ENCODE measurements at places on chromosomes 12 and 14. TPM values are rescaled to one million over a fixed set of nuclear protein-coding genes. Genes with fewer than 3 reads are reported as not detected.

DNA sequence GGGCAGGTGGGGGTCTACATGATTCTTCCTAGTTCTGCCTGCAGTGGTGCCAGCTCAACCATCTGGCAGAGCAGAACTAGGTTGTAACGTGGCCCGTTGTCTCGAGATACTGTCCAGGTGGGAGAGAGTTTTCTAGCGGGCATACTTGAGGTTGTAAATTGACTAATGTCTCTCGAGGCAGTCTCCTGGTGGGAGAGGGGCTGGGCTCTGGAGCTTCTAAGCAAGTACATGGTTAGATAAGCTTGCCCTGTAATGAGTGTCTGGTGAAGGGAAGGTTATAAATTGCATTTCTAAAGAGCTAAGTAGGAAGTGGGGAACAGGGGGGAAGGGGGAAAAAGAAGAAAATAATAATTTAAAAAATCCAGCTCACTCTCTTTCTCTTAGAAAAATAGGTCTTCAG, 18.1 kb downstream of the BDKRB1 start:
- DNase-seq = no peak

DNA sequence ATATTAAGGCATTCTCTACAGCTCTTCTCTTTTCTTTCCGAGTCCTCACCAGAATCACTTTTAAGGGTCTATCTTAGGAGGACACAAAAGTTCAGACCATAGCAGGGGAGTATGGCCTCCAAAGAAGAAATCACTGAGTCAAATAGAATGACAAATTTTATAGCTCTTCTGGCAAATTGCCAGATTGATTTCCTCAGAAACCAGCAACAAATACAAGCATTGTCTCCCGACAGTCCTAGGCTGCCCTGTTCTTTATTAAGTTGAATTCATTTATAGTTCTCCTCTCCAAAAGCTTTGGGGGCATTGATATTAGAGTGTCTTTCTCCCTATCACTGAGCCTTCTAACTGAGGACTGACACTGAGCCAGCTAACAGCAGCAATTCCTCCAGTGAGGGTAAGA, 156.4 kb upstream of the FRMD6 start:
- DNase-seq = no peak

Gene ANO2
- 6.0 TPM for total RNA-seq

DNA sequence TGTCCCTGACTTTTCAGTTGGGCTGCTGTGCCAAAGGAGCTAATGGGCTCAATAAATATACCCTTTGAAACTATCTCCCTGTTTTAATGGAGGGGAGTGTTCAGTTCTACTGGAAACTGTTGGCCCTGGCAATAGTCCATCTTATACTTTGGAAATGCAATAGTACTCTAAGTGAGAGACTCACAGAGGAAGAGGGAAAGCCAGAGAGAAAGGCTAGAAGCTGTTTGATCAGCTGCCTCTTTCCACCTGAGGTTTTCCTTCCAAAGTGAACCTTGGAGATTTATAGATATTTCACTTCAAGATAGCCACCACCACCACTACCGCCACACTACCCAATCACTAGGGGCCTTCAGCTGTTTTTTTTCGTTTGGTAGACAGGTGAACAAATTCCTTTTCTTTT, 93.6 kb upstream of the CCDC91 start:
- DNase-seq = no peak

- DNase-seq = no peak
Measured at GRCh38 chr14:84937449-84937848, 592.5 kb upstream of the FLRT2 start.

- no peak for DNase-seq
Measured at GRCh38 chr12:42758806-42759205, 169.3 kb upstream of the PRICKLE1 start.

GRCh38 chr14:79856381-79856780, 354.9 kb downstream of the DIO2 start:
- DNase-seq = no peak

GRCh38 chr12:11756523-11756922, 107.0 kb downstream of the ETV6 start:
- no peak for DNase-seq

- no peak for DNase-seq
Measured at GRCh38 chr14:104395276-104395675, 184.3 kb upstream of the C14orf180 start.

DNA sequence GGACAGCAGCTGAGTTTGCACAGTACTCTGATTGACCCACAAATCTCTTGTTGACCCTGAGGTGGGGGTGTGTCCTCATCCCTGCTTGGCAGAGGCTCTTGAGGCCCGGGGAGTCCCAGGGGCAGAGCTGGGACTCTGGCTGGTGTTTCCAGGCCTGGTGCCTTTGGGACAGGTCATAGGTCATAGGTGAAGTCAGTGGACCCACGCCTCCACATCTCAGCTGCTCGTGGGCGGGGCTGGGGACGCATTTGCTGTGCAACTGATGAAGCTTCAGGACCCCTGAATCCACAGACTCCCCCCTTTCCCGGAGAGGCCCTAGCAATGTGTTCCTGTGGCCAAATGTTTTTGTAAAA, 408 bp upstream of the CACNA2D4 start:
- DNase-seq = no peak

Gene TSHR
- 0.41 TPM for total RNA-seq

GRCh38 chr12:132056951-132057350, 87.2 kb downstream of the DDX51 start:
- DNase-seq = no peak

DNA sequence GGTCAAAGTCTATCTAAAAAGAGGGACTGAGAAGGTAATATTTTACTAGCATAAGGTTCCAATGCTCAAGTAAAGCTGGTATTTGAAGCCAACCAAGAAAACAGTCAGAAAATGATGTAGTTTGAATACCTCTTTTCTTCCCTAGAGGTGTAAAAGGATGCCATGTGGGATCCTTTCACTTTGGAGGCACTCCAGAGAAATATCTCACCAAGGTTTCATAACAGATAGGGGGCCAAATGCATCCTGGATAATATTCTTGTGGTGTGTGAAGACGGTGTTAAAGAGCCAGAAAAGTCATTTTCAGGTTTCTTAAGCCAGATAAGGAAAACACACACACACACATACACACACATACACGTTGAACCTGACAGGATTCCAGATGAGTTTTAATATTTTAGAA, 136.1 kb upstream of the PRKD1 start:
- DNase-seq = no peak

- peak; percentile 53 for DNase-seq
Measured at GRCh38 chr14:96090441-96091148, 51.4 kb downstream of the C14orf132 start.

- no peak for DNase-seq
Measured at GRCh38 chr14:104121142-104121541, 17.2 kb upstream of the KIF26A start.

Gene RASAL1
- total RNA-seq = not detected

- DNase-seq = peak; percentile 91
Measured at GRCh38 chr12:132904718-132905328, 17.4 kb upstream of the CHFR start.

- DNase-seq = no peak
Measured at GRCh38 chr12:80293759-80294158, 150.3 kb upstream of the PTPRQ start.

Gene NANOG
- total RNA-seq = 0.23 TPM

Gene TMTC3
- total RNA-seq = 21.2 TPM

Gene TMX1
- 25.4 TPM for total RNA-seq

Gene CARMIL3
- 0.15 TPM for total RNA-seq

GRCh38 chr14:30312214-30312613, 246.7 kb upstream of the G2E3 start:
- no peak for DNase-seq

DNA sequence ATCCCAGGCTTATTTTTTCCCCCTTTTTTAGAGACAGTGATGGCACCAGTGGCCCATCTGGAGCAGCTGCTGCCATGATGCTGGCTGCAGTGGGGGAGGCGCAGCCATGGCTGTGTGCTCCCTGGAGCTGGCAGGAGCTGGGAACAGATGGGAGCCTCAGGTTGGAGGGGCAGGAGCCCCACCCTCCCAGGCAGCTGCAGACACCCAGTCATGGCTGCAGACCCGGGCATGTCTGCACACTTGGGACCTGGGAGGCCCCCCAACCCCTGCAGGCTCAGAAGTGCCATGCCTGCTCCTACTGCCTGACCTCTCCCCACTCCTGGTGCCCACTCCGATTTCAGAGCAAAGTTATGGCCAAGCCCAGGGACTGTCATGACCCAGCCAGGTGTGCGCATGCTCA, 25.1 kb downstream of the CDKL1 start:
- no peak for DNase-seq

Gene ALDH6A1
- total RNA-seq = 29.8 TPM

Gene PLEKHD1
- total RNA-seq = 0.08 TPM

DNA sequence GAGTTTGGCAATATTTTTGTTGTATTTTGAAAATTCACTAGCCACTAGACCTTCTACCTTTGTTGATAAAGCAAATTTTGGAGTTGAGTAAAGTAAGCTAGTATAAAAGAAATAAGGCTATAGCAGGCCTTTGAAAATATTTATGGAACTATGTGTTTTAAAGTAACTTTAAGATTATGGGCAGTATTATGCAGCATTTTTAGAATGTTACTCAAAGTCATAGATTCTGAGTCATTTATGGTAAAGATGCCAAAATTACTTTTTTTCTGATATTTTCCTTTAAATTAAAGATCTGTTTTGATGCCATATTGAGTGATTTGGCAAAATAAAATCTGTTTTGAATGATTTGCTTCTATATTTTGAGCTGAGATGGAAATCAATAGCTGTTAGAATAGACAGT, 57.2 kb downstream of the SYNE2 start:
- no peak for DNase-seq

- peak; percentile 79 for DNase-seq
Measured at GRCh38 chr14:50388256-50388931, 8.3 kb downstream of the CDKL1 start.

GRCh38 chr12:7068994-7069346, 8.5 kb downstream of the C1S start:
- no peak for DNase-seq

DNA sequence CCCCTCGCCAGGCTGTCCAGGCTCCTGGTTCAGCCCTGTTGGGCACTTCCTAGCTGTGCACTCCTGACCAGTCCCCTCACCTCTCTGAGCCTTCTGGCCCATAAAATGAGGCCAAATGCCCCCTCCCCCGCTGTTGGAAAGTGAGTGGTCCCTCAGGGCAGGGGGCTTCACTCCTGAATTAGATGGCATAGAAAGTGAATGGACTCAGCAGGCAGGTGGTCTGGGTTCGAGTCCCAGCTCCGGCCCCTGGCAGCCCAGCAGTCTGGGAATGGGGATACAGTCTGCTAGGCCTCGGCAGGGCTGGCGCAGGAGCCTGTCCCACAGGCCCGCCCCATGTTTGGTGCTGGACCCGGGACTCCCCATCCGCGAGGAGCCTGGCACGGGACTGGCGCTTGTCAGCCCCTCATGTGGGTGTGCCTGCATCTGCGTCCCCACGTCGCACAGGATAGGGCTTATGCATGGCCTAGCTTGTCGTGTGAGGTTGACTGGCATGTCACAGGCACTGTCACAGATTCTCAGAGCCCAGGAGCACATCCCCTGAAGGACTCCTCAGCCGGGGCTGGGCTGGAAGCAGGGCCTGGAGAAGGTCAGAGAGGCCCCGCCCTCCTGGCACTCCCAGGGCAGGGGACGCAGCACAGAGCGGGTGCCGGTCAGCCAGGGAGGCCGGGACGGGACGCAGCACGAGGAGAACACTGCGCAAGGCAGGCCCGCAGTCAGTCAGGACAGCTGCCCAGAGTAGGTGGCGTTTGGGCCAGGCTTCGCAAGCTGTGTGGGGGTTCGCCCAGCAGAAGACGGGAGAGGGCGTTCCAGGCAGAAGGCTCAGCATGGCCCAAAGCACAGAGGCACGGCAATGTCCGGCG, 40.5 kb downstream of the DIO3 start:
- no peak for DNase-seq

DNA sequence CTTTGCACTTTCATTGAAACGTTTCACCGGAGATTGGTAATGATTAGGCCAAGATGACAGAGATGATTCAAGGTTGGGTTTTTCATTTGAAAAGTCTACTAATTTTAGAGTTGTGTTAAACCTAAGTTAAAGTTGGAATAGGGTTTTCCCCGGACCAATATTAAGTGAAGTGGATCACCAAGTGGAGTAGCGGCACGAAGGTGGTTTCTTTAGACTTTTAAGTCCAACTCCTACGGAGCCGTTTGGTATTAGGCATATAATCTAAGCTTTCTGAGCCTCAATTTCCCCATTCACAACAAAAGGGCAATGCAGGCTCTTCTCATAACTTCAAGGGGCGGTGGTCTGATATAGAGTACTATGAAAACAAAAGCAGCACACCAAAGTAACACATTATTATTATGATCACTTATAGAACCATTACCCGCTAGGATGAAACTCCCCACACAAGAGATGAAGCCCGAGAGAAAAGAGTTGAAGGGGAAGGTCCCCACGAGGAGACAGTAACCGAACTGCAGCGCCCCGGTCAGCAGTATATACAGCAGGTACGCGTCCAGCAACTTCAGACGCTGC, 413 bp downstream of the DAD1 start:
- no peak for DNase-seq
